Naive thymus-derived CD4-positive, alpha-beta T cell (primary cell): ENCODE measurements at places on chromosomes 11 and 22. TPM values are rescaled to one million over a fixed set of nuclear protein-coding genes. Genes with fewer than 3 reads are reported as not detected.
A peak's percentile ranks its signal among the peaks of the same experiment; 100 is the strongest.

GRCh38 chr11:47997063-47998053 is 17.0 kb downstream of the PTPRJ start:
- H3K27me3 ChIP-seq: no peaks in the 10 kb centered on the region
- no peak for DNase-seq
- H3K27ac ChIP-seq: no peak overlapping the region
- no peaks in the 10 kb centered on the region for H3K36me3 ChIP-seq
- H3K4me1 ChIP-seq: peaks cover 47% of the 10 kb centered on the region

TMEM123 gene
- total RNA-seq: 270 TPM

DNA sequence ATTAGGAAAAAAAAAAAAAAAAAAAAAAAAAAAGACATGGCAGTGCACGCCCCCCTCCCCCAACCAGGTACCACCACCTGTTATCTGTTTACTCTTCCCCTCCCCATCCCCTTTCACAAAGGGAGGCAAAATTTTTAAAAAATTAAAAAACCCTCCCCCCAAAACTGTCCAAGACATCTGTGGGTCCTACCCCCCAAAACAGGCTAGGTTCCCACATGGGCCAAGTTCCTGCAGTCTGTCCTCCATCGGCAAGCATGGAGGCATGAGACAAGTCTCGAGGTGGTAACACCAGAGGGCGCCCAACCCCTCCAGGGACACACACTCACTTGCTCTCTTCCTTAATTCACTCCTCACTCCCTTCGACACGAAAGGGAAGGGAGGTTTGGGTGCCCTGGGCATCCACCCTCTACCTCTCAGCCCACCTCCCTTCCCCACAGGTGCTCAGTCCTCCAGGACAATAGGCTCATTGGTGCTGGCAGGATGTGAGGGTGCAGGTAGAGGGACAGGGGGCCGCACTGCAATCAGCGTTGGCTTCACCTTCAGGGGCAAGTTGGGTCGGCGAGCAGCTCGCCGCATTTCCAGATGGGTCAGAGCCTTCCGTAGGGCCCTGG is 2.2 kb upstream of the TUT1 start:
- peak overlapping the region; percentile 86 for H3K27ac ChIP-seq
- peaks cover 39% of the 10 kb centered on the region for H3K36me3 ChIP-seq
- H3K4me1 ChIP-seq: peaks cover 21% of the 10 kb centered on the region
- H3K4me3 ChIP-seq: no peak overlapping the region
- H3K27me3 ChIP-seq: no peaks in the 10 kb centered on the region

DNA sequence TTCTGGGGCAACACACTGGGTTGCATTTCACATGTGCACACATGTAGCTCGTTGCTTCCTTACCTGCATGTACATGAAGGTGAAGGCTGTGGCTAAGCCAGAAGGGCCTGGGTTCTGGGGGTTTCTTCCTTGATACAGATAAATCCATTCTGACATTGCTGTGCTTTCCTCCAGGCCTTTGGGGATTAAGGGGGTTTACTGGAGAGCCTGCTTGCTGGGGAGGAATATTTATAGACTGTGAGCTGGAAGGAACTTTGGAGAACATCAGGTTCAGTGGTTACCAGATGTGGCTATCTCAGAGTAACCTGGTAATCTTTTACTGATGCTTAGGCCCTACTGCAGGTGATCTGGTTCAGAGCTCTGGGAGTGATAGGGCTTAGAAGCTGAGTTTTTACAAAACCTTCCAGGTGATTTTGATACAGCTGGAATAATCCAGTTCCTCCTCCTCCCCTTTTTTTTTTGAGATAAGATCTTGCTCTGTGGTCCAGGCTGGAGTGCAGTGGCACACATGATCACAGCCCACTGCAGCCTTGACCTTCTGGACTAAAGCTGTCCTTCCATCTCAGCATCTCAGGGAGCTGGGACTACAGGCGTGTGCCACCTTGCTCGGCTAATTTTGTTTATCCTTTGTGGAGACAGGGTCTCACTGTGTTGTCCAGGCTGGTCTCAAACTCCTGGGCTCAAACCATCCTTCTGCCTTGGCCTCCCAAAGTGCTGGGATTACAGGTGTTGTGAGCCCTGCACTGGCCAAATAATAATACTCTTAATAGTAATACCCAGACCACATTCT is 19.9 kb downstream of the ACO2 start:
- H3K4me1 ChIP-seq: no peaks in the 10 kb centered on the region
- no peaks in the 10 kb centered on the region for H3K36me3 ChIP-seq
- no peak for DNase-seq
- no peak overlapping the region for H3K27ac ChIP-seq

TNNT3 gene
- 21.1 TPM for total RNA-seq

DNA sequence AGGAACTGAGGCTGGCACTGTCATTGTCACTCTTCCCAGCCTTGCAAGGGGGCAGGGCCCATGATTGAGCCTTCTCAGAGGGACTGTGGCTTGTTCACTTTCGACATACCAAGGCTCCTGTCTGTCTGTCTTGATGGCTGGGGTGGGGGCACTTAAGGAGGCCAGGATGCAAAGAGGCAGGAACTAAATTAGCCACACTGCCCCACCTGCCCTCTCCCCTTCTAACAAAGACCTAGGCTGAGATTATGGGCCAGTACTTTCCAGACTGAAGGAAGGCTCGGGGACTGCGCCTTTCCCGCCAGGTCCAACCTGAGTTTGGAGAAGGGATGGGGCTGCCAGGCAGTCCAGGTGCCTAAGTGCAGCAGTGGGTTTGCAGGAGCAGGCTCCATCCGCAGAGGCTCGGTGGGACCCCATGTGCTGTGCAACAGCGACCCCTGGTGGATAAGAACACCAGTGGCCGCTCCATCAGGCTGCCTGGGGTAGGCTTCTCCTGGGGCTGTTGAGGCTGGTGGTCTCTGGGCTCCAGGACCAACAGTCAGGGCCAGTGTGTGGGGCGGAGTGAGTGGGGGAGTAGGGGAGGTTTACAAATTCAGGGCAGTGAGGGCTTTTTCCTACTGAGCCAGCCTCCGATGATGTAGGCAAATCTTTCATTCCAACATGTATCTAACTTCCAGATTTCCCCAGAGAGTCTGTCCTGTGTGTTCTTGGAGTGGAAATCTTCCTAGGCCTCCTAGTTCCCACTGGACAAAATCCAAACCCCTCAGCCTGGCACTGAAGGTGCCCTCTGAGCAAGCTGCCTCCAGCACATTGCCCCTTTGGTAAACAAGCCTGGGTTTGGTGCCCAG is 93.9 kb downstream of the INSC start:
- no peak overlapping the region for H3K4me3 ChIP-seq
- H3K27ac ChIP-seq: no peak overlapping the region
- H3K4me1 ChIP-seq: no peaks in the 10 kb centered on the region
- H3K36me3 ChIP-seq: no peaks in the 10 kb centered on the region
- DNase-seq: peak; percentile 33

AQP11 gene
- not detected for total RNA-seq

DNA sequence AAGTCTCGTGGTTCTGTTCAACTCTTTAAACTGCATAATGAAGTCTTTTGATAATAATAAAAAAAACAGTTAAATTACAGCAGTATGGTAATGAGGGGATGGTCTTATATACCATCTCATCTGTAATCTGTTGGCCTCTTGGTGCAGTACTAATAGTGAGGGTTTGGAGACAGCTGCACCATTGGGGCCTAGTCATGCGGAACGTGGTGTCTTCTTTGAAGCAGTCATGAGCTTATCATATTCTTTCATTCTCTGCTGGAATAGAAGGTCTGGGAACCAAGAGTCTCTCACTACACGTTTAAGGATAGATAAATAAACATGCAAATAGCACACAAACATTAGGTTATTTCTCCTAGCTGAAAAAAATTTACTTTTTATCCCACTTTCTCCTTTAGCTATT is 40.9 kb upstream of the OR9Q1 start:
- no peak overlapping the region for H3K27ac ChIP-seq
- H3K4me3 ChIP-seq: no peak overlapping the region
- no peaks in the 10 kb centered on the region for H3K27me3 ChIP-seq

DNA sequence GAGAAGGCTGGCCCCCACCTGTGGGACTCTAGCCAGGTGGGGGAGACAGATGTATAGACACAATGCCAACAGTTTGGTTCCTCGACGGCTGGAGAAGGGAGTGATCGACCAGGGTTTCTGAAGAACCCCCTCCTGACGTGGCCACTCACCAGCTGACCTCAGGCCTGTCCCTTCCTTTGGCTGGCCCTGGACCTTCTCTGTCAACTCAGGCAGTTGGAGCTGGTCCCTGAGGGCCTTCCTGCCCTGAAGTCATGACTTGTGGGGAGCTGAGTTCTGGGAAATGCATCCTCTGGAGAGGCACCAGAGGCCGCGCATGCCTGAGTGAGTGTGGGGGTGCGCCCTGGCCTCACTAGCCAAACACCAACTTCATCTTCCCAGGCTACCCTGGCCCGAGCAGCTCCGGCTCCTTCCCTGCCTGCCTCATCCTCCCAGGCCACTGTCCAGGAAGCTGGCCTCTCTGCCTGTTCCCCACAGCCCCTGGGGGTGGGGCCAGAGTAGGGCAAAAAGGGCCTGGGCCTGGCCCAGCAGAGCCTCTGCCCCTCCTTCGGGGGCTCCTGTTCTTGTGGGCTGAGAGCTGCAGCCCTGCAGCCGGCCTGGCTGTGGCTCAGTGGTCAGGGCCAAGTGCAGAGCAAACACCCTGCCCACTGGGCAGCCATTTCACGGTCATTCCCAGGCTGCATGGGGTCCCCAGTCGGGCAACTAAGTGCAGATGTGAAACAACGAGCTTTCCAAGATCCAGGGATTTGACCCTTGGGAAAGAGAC is 23.6 kb downstream of the TXN2 start:
- DNase-seq: no peak
- H3K4me1 ChIP-seq: peaks cover 26% of the 10 kb centered on the region
- H3K36me3 ChIP-seq: no peaks in the 10 kb centered on the region

DNA sequence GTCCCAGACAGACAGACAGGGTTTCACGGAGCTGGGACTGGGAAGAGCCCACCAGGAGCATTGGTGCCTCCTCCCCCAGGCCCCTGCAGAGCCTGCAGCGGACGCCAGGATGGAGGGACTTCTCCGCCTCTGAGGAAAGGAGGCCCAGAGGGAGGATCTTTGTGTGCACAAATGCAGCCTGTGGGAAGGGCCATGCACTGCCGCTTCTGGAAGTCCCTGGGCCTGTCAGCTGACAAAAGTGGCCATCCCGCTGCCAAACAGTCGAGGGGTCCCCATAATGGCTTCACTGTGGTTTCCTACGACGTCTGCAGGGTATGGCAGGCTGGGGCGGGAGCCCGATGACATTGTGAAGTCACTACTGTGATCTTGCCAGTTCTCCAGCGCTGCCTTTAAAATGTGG is 73.8 kb downstream of the TP53I11 start:
- peaks cover 20% of the 10 kb centered on the region for H3K36me3 ChIP-seq
- no peaks in the 10 kb centered on the region for H3K27me3 ChIP-seq
- DNase-seq: no peak
- H3K4me3 ChIP-seq: no peak overlapping the region
- H3K27ac ChIP-seq: no peak overlapping the region

- no peaks in the 10 kb centered on the region for H3K36me3 ChIP-seq
- no peak overlapping the region for H3K27ac ChIP-seq
- H3K4me3 ChIP-seq: no peak overlapping the region
- no peaks in the 10 kb centered on the region for H3K4me1 ChIP-seq
- H3K27me3 ChIP-seq: no peaks in the 10 kb centered on the region
- DNase-seq: no peak
These were observed 310.9 kb upstream of the ANO3 start for GRCh38 chr11:26021017-26021416.

CCDC88B gene
- total RNA-seq: 116 TPM

- H3K4me1 ChIP-seq: peaks cover 19% of the 10 kb centered on the region
- H3K27ac ChIP-seq: no peak overlapping the region
- no peaks in the 10 kb centered on the region for H3K27me3 ChIP-seq
- peak; percentile 34 for DNase-seq
- no peaks in the 10 kb centered on the region for H3K36me3 ChIP-seq
These were observed 8.9 kb downstream of the SCGB1A1 start for GRCh38 chr11:62427630-62428233.

DNA sequence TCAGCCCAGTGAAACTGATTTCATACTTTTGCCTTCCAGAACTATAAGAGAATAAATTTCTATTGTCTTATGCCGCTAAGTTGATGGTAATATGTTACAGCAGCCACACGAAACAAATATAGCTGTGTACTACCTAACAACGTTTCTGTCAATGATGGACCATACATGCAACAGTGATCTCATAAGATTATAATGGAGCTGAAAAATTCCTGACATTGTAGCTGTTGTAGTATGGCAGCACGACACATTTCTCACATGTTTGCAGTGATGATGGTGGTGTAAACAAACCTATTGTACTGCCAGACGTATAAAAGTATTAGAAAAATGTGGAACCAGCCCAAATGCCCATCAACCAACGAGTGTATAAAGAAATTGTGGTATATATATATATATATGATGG is 5.8 kb upstream of the SLC5A1 start:
- H3K4me1 ChIP-seq: no peaks in the 10 kb centered on the region
- no peaks in the 10 kb centered on the region for H3K27me3 ChIP-seq
- no peak overlapping the region for H3K4me3 ChIP-seq
- no peaks in the 10 kb centered on the region for H3K36me3 ChIP-seq

- no peak overlapping the region for H3K4me3 ChIP-seq
- no peaks in the 10 kb centered on the region for H3K36me3 ChIP-seq
- no peaks in the 10 kb centered on the region for H3K27me3 ChIP-seq
- H3K27ac ChIP-seq: no peak overlapping the region
These were observed 24.2 kb downstream of the EIF4G2 start for GRCh38 chr11:10784232-10785145.

DNA sequence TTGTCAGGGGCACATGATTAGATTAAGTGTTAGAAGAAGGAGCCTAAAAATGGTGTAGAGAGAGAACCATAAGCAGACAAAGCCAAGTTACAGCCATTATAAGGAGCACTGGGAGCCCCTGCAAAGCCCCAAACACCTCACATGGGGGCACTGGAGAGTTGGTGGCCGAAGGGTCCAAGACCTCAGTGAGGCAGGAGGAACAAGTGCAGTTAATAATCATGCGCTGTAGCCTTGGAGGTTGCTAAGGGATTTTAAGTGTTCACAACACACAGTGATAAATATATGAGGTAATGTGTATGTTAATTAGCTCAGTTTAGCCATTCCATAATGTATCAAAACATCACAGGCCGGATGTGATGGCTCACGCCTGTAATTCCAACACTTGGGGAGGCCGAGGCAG is 54.4 kb upstream of the JAM3 start:
- no peak for DNase-seq
- H3K27ac ChIP-seq: no peak overlapping the region
- peaks cover 3% of the 10 kb centered on the region for H3K27me3 ChIP-seq
- no peak overlapping the region for H3K4me3 ChIP-seq
- H3K36me3 ChIP-seq: no peaks in the 10 kb centered on the region
- no peaks in the 10 kb centered on the region for H3K4me1 ChIP-seq

LPXN gene
- total RNA-seq: 82.5 TPM

GRCh38 chr22:25774575-25775026 is 32.6 kb downstream of the MYO18B start:
- DNase-seq: no peak
- no peaks in the 10 kb centered on the region for H3K4me1 ChIP-seq
- no peak overlapping the region for H3K27ac ChIP-seq
- no peaks in the 10 kb centered on the region for H3K27me3 ChIP-seq

- H3K36me3 ChIP-seq: peaks cover 10% of the 10 kb centered on the region
- peak overlapping the region; percentile 89 for H3K4me3 ChIP-seq
- peak overlapping the region; percentile 85 for H3K27ac ChIP-seq
- DNase-seq: peak; percentile 4
- no peaks in the 10 kb centered on the region for H3K27me3 ChIP-seq
These were observed 1.3 kb downstream of the PAFAH1B2 start for GRCh38 chr11:117145393-117145761.

GUCD1 gene
- 112 and 131 TPM in 2 replicates for total RNA-seq
